ENCODE measurements at places on chromosomes 12 and 14. TPM values are rescaled to one million over a fixed set of nuclear protein-coding genes. Genes with fewer than 3 reads are reported as not detected.

DNA sequence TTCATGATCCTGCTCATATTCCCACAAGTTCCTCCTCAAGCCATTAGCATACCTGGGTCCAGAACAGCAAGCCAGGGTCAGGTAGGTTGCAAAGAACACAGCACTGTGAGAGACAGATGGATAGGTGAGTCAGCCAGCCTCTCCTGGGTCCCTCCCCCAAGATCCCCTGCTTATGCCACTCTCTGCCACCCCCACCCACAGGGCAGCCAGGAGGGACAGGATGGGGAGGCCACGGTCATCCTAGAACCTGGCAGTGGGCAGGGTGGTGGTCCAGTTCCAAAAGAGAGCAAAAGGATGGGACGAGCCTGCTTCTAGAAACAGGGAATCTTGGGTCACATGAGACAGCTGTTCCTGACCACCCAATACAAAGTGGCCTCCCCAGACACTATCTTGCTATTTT, 12.7 kb downstream of the FAIM2 start:
- DNase-seq: no peak

- no peak for DNase-seq
These were observed at the start of gene ZNF219 for GRCh38 chr14:21098076-21098891. ZNF219 (minus strand) TSS chr14:21098655; CDS start chr14:21093591, 5,064 bp downstream.

The PTPRO gene
- polyA plus RNA-seq: 1.5 TPM

- no peak for DNase-seq
These were observed 21.5 kb upstream of the LTA4H start for GRCh38 chr12:96056646-96057455.

DNA sequence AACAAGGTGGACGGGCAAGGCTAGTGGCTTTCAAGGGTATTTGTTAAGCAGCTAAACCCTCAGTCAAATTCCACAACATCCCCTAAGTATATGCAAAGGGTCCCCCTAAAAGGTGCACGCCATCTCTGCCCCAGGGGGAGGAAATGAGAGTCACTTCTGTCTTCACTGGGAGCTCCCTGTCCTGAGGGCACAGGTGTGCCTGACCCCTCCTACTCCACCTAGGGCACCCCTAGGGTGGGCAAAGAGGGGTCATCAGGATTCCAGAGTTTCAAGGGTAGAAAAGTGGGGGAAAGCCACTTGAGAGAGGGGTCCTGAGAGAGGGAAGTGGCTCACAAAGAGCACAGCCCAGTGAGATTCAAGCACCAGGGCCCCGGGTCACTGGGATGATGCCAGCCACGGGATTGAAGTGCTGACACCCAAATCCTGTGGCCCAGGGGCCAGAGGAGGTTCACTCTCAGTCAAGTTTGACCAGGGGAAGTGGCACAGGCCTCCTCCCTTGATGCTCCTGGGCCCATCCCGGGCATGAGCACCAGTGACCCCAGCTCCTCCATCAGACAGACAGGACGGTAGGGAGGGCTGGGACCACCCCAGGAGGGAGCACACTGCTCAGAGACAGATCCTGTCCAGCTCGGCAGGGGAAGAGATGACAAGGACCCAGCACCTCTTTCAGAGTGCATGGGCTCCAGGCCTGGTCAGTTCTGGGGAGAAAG, 82.3 kb upstream of the BCL11B start:
- no peak for DNase-seq

- DNase-seq: peak; percentile 50
These were observed 9.3 kb downstream of the CCDC196 start for GRCh38 chr14:66495218-66496098.

DNA sequence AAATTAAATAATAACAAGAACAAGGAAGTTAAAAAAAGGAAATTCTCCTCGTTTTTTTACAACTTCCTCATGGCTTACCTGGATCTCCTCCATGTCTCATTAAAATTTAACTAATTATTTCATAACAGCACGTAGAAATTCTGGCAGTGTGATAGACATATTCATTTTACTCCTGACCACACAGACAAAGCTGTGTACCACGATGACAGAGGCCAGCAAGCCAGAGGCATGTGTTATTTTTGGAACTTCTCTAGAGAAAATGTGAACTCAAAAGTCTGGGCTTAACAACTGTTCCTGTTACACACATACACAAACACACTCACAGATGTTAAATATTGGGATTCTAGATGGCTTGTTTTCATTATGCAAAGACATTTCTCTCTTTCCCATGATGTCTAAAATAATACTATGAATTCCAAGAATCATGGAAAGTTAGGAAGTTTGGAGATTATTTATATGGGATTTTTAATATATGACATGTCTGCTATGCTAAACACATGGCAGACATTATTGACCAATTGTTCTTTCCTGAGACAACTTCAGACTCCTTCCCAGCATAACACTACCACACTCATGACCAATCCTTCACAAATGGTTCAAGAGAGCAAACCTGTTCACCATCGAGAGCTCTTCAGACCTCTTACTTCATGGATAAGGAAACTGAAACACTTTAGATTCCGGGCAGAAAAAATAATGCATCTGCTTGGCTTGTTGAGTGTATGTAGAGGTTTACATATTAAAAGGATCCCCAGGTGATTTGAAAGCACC, 158.7 kb downstream of the DACT1 start:
- DNase-seq: no peak

The RPS6KL1 gene
- polyA plus RNA-seq: 2.3 TPM

GRCh38 chr12:13734584-13735152, 246.7 kb downstream of the GRIN2B start:
- no peak for DNase-seq

The WNT5B gene
- 8.2 TPM for polyA plus RNA-seq

The TAS2R9 gene
- polyA plus RNA-seq: not detected

DNA sequence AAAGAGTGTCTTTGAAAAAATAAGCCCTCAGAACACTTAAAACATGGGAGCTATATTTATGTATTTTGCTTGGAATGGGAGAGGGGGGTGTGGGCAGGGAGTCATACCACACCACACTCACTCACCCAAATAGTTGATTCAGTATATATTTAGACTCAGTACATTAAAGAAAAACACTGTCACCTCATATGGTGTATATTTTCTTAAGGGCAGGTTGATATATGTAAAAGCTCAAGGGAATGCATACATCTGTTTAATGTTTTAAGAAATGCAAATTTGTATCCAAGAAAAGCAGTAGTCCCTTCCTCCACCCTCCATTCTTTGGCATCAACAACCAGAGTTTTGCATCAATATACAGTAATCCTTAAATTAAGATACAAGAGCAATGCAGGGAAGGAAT, 1.4 kb downstream of the NFYB start:
- DNase-seq: peak; percentile 7
